Naive B cell (primary cell): ENCODE measurements at places on chromosomes 11 and 22. TPM values are rescaled to one million over a fixed set of nuclear protein-coding genes. Genes with fewer than 3 reads are reported as not detected.

The C11orf86 gene
- polyA plus RNA-seq, result not detected

The ZNF214 gene
- not detected for polyA plus RNA-seq

The LMO2 gene
- 15.4 TPM for polyA plus RNA-seq

The C11orf97 gene
- not detected for polyA plus RNA-seq

GRCh38 chr22:36922105-36922608, 8.7 kb downstream of the CSF2RB start:
- H3K27me3 ChIP-seq, result no peaks in the 10 kb centered on the region
- peaks cover 37% of the 10 kb centered on the region for H3K36me3 ChIP-seq
- H3K4me1 ChIP-seq, result peaks cover 22% of the 10 kb centered on the region
- DNase-seq, result no peak
- peak overlapping the region; percentile 37 for H3K27ac ChIP-seq

DNA sequence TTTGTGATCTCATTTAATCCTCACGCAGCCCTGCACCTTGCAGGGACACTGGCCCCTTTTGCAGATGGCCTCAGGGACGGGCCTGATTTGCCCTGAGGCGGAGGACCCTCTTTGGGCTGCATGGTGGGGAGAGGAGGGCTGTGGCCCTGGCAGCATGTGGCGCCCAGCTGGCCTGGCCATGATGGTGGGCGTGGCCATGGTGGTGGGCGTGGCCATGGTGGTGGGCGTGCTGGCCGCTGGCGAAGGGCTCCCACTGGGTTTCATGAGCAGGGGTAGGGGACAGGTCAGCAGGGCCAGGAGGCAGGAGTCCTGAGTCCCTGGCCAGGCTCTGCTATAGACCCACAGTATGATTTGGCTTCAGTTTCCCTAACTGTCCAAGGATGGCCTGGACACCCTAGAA, 13.1 kb downstream of the WNT11 start:
- no peak overlapping the region for H3K4me3 ChIP-seq
- no peak overlapping the region for H3K27ac ChIP-seq
- DNase-seq, result no peak

- no peaks in the 10 kb centered on the region for H3K27me3 ChIP-seq
- no peaks in the 10 kb centered on the region for H3K36me3 ChIP-seq
- H3K4me1 ChIP-seq, result no peaks in the 10 kb centered on the region
These were observed 777.0 kb downstream of the NTM start for GRCh38 chr11:132147464-132147863.

- peaks cover 9% of the 10 kb centered on the region for H3K4me1 ChIP-seq
- no peaks in the 10 kb centered on the region for H3K36me3 ChIP-seq
- H3K27ac ChIP-seq, result no peak overlapping the region
These were observed 368.2 kb upstream of the CADM1 start for GRCh38 chr11:115872416-115872815.

DNA sequence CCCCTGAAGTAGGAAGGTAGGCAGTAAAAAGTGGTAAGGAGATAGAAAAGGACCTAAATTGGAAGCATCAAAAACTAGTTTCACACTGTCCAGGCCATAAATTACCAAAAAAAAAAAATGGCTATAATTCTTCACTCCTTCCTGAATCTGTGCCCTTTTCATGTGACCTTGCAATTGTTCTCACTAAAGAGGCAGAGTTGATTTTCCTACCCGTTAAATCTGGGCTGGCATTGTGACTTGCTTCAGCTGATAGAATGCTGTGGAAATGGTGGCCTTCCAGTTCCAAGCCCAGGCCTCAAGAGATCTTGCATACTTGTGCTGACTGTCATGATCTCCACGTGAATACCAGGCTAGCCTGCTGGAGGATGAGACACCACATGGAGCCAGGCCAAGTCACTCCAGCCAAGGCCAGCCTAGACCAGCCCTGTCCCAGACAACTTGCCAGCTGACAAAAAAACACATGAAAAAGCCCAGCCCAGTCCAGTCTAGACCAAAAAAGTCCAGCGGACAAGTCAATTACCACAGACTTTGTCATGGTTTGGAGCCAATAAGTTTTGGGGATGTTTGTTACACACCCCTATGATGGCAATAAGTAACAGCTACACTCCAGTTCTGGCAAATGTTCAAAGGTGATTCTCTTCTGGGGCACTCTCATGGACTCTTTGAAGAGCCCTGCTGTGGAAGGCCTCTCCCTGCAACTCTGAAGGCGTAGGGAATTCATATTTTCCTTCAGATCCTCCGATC, 51.4 kb upstream of the NUP50 start:
- no peak for DNase-seq
- H3K27me3 ChIP-seq, result no peaks in the 10 kb centered on the region
- H3K4me3 ChIP-seq, result no peak overlapping the region

DNA sequence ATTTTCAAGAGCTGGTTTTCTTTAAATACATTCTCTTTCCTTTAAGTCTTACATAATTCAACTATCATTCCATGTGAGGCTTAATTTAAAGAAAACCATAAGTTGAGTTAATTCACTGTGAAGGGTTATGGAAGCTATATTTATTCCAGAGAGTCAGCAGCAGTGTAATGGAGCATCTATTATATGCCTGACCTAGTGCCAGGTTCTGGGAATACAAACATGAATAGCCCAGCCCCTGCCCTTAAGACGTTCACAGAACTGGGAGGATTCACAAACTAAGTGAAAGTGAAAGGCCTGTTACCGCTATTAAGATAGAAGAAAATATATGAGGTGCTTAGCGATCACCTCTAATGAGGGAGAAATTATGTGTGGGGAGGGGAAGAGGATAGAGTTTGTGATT, 408.9 kb upstream of the CCDC90B start:
- H3K4me3 ChIP-seq, result no peak overlapping the region
- H3K36me3 ChIP-seq, result no peaks in the 10 kb centered on the region

DNA sequence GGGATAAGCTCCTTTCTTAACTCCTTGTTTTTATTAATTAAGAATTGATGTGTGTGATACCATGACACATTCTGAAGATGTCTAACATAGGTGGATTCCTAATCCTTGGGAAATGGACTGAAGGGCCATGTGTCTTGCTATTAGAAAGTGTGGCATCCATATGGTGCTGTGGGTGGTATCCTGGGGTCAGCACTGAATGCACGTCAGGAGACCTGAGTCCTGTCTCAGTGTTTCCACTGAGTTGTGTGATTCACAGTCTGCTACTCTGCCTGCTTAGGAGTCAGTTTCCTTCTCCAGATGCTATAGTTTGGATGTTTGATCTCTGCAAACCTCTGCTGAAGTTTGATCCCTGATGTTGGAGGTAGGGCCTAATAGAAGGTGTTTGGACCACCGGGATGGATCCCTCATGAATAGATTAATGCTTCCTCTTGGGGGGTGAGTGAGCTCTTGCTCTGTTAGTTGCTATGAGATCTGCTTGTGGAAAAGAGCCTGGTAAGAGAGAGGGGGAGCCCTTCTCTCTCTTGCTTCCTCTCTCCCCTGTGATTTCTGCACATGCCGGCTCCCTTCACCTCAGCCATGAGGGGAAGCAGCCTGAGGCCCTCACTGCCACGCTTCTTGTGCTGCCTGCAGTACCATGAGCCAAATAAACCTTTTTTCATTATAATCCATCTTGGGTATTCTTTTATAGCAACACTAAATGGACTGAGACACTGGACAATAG, 666.5 kb downstream of the NTM start:
- H3K4me3 ChIP-seq, result no peak overlapping the region
- H3K4me1 ChIP-seq, result no peaks in the 10 kb centered on the region
- no peak for DNase-seq
- H3K27ac ChIP-seq, result no peak overlapping the region

DNA sequence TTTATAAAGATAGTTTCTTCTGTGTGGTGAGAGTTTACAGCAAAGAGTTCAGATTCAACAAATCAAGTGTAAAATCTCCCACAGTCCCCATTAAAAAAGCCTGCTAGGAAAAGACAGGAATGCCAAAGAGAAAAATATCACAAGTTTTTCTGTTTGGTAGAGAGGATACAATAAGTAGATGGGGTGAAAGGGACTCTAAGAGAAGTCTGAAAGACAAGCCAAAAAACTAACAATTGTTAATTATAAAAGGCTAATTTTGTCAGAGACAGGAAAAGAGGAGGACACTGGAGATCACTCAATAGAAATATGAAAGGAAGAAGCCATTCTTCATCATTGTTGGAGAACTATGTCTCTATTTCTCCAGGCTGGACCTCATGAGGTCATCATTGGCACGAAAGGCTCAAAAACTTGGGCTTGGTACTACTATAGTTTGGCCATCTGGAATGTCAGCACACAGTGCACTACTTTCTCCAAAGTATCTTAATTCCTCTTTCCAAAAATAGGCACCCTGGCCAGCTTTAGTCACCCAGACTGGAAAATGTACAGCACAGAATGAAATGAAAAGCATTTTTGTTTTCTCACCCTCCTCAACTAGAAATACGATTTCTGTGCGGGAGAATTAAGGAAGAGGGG, 531 bp upstream of the SOX6 start:
- no peak overlapping the region for H3K27ac ChIP-seq
- no peaks in the 10 kb centered on the region for H3K27me3 ChIP-seq
- no peak overlapping the region for H3K4me3 ChIP-seq
- no peak for DNase-seq

- peaks cover 6% of the 10 kb centered on the region for H3K36me3 ChIP-seq
- H3K4me3 ChIP-seq, result no peak overlapping the region
- H3K27me3 ChIP-seq, result no peaks in the 10 kb centered on the region
- H3K27ac ChIP-seq, result peak overlapping the region; percentile 57
- DNase-seq, result no peak
These were observed 29.6 kb upstream of the L3MBTL2 start for GRCh38 chr22:41175546-41175945.

- no peaks in the 10 kb centered on the region for H3K36me3 ChIP-seq
- no peak overlapping the region for H3K27ac ChIP-seq
- H3K4me3 ChIP-seq, result no peak overlapping the region
- no peak for DNase-seq
- no peaks in the 10 kb centered on the region for H3K4me1 ChIP-seq
- H3K27me3 ChIP-seq, result peaks cover 6% of the 10 kb centered on the region
These were observed 44.4 kb upstream of the SLC22A12 start for GRCh38 chr11:64546600-64546999.

DNA sequence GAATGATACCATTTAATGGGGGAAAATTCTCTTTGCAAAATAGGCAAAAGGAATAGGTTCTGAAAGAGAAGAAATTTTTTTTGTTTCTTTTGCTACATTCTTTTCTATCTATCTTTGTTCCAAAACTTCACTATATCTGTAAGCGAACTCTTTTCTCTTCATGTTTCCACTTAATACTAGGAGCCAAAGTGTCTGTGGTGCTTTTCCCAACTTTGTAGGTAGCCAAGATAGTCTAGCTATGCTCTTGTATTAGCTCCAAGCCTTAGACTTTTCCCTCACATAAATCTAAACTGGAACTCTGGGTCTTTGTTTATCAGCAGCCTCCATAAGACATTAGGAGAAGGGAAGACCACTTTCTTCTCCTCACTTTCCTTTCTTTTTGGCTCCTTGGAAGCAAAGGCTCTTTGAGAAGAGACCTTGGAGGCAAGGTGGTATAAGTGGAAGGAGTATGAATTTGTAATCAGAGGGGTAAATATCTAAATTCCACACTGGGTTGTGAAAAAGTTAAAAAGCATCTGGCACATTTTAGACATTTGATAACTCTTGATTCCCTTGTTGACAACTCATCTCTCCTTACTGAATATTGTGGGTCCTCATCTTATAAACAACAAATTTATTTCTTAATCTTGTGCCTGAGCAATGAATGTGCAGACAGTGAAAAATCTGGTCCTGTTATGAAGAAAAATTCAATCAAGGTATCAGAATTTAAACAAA, 130.0 kb downstream of the EHF start:
- H3K4me3 ChIP-seq, result no peak overlapping the region
- H3K27me3 ChIP-seq, result peaks cover 16% of the 10 kb centered on the region
- H3K4me1 ChIP-seq, result no peaks in the 10 kb centered on the region

DNA sequence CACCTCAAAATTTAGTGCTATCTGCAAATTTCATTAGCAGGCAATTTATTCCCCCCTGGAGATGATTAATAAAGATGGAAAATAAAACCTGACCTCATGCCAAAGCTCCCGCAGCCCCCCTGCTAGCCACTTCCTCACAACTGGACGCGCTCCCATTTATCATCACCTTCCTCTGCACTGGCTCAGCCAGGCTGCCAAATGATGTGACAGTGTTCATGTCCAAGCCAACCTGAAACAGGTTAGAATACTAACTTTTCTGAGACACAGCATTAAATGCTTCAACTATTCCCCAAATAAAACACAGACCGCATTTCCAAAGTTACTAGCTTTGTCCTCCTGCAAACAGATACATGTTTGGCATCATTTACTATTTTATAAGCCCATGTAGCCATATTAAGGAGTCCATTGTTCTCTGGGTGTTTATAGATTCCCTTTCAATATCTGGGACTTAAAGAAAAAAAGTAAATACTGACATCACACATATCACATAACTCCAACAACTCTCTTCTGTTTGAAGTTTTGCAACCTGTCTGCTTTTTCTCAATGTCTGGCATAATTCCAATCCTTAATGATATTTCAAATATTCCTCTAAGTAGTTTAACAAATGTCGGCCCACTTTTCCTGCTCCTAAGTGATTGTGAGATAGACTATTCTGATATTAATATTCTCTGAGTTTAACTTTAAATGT, 829.7 kb upstream of the FAT3 start:
- H3K4me3 ChIP-seq, result no peak overlapping the region
- no peaks in the 10 kb centered on the region for H3K36me3 ChIP-seq
- no peak for DNase-seq
- no peaks in the 10 kb centered on the region for H3K4me1 ChIP-seq
- no peak overlapping the region for H3K27ac ChIP-seq
- no peaks in the 10 kb centered on the region for H3K27me3 ChIP-seq

- DNase-seq, result no peak
- H3K4me1 ChIP-seq, result no peaks in the 10 kb centered on the region
- no peak overlapping the region for H3K4me3 ChIP-seq
- H3K27ac ChIP-seq, result no peak overlapping the region
- no peaks in the 10 kb centered on the region for H3K27me3 ChIP-seq
These were observed 981.6 kb upstream of the FAT3 start for GRCh38 chr11:91243051-91243450.

DNA sequence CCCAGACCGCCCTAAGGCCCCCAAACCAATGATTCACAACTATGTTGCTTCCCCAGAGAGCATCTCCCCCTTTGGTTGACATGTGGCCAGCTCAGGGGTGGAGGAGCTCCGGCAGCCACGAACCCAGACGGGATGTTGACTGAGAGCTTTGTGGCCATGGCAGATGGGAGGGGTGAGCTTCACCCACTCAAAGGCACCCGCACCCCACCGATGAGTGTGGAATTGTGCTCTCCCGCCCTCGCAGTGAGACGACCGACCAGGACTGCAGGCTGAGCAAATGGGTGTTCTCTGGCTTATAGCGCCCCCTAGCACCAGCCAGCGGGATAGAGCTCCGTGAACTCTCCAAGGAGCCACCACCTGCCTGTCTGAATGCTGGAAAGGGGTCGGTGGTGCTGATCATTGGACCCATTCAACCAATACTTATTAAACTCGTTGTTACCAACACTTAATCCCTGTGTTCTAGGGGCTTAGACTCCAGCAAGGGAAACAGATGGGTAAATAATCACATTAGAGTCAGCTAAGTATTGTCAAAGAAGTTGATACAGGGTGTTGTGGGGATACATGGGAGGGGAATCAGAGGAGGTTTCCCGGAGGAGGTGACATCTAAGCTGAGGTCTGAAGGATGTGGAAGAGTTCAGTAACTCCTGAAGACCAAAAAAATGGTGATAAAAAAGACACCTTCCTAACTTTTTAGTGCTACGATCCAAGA, 4.5 kb upstream of the TIMP3 start:
- H3K27me3 ChIP-seq, result peaks cover 42% of the 10 kb centered on the region
- H3K4me3 ChIP-seq, result no peak overlapping the region
- DNase-seq, result no peak
- H3K27ac ChIP-seq, result no peak overlapping the region

GRCh38 chr22:45975164-45976161, 1.5 kb downstream of the WNT7B start:
- peak overlapping the region; percentile 73 for H3K4me3 ChIP-seq
- peaks cover 53% of the 10 kb centered on the region for H3K27me3 ChIP-seq
- H3K36me3 ChIP-seq, result no peaks in the 10 kb centered on the region
- no peak overlapping the region for H3K27ac ChIP-seq
- no peak for DNase-seq
- peaks cover 26% of the 10 kb centered on the region for H3K4me1 ChIP-seq
